H7 (cell line): ENCODE measurements at places on chromosomes 7 and 10.

GRCh38 chr10:103783681-103784080 is 71.7 kb downstream of the SH3PXD2A start:
- DNase-seq: no peak

DNA sequence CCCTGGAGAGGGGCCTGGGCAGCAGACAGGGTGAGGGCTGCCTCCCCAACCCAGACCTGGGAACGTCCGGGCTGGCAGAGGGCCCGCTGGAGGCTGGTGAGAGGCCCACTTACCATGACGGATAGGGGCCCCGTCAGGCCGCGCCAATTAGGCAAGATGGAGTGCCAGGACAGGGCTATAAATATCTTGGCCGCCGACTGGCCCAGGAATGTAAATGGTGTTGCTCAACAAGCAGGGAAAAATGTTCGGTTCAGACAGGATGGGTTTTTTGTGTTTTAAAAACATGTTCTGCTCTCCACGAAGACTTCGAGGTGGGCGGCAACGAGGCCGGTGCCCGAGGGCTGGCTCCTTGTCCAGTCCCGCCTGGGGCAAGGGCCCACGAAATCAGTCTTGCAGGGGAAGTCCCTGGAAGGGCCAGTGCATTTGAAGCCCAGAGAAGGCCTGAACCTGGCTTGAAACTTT is 35.8 kb upstream of the ELN start:
- DNase-seq: peak; percentile 38

DNA sequence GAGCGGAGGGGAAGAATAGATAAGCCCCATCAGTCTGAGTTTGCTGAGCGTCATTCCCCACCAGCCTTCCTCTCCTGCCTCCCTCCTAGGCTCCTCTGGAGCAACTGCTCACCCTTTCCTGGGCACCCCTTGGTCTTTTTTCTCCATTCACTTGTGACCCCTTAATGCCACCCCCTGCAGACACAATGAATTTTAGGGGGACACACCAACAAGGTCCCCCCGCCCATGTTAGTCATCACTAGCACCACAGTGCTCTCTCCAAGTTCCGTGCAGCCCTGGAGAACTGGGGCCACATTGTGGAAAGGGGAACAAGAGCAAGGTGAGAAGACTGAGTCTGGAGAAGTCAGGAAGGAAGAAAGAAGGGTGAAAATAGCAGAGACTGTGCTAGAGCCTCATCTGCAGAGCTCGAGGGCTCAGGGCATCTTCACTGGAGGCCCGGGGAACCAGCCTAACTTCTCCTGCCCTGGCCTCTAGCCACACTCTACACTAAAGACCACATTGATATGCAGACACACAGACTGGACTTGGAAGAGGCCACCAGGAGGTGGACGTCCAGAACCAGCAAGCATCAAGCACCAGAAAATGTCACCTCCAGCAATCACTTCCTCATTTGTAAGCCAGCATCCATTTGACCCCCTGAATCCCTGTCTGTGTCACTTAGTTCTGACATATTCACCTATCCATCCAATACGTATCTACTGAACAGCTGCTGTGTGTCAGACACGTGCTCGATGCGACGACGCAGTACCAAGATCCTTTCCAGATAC is 17.5 kb downstream of the RGR start:
- no peak for DNase-seq

DNA sequence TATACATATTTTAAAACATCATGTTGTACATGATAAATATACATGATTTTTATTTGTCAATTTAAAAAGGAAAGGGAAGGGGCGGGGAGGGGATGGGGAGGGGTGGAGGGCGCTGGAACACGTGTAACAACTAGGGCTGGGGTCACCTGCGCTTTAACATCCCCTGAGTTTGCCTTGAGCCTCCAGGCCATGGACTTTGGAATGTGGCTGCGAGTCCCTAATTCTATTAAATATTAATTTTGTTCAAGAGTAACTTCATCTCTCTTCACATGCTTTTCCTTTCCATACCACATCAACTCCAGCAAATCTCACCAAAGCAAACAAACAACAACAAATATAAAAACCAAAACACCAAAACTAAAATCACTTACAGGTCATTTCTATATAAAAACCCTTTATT is 10.6 kb downstream of the IFIT5 start:
- no peak for DNase-seq

- DNase-seq: no peak
Observed at GRCh38 chr10:34580214-34580613, 234.9 kb downstream of the PARD3 start.

- no peak for DNase-seq
Observed at GRCh38 chr10:71127773-71128172, 84.6 kb upstream of the UNC5B start.

- no peak for DNase-seq
Observed at GRCh38 chr10:119801998-119802538, 70.6 kb downstream of the MCMBP start.

DNA sequence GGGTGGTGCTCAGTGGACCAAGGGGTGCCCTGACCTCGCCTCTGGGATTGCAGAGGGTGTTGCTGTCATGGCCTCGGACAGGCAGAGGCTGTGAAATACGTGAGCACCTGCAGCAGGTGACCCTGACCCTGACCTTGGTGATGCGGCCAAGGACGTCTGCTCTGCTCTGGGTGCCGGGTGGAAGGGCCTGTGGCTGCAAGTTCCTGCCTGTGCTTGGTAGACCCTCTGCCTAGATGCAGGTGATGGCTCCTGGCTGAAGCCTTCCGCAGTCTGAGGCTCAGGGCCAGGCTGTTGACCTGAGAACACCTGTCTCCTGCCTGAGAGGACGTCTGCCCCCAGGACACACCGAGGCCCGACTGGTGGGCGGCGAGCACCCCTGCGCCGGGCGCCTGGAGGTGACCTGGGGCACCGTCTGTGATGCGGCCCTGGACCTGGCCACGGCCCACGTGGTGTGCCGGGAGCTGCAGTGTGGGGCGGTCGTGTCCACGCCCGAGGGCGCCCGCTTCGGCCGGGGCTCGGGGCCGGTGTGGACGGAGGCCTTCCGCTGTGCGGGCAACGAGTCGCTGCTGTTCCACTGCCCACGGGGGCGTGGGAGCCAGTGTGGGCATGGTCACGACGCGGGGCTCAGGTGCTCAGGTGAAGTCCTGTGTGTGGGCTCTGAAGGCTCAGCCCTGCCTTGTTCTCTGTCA is 4.4 kb downstream of the SCART1 start:
- no peak for DNase-seq

DNA sequence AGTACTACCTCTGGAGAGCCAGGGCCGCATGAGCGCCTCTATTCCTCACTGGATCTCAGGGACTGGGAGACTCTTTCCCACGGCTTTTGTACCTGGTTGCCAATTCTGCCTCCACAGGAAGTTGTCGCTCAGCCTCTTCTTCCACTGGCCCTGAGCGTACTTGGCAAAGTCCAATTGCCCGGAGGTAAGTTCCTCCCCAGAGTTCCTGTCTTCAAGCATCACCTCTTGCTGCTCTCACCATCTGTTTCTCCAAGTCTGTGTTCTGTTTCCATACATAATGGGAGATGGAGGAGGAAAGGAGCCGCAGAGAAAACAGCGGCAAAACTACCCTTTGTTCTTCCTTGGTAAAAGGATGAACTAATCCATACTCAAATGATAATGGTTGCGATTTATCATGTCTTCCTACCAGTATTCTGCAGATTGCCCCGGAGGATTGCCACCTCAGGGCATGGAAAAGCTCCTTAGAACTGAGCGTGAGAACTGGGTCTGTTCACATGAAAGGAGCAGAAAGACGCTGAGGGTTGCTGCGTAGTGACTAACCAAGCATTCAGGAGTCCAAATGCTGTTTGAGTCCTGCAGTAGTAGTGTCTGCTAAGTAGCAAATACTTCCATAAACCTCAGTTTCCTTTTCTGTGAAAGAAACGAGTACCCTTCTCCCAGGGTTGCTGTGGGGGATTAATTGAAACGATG is 170.2 kb upstream of the GLI3 start:
- DNase-seq: no peak

DNA sequence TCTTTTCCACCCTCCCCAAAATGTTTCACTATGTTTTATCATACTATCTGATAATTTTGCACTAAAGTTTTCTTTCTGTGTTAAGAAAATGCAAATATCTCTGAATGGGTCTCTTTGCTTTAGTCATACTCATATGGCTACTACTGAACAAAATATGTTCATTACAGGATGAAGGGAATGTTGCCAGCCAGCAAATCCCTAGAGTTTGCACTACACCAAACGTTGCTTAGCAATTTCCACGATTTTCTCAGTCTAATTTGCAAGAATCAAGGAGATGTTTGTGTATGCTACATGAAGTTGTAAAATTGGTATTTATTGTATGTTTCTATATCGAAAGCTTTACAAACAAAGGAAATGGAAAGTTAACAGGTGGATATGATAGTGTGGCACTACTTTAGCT is 10.6 kb upstream of the MAGI2 start:
- DNase-seq: no peak

DNA sequence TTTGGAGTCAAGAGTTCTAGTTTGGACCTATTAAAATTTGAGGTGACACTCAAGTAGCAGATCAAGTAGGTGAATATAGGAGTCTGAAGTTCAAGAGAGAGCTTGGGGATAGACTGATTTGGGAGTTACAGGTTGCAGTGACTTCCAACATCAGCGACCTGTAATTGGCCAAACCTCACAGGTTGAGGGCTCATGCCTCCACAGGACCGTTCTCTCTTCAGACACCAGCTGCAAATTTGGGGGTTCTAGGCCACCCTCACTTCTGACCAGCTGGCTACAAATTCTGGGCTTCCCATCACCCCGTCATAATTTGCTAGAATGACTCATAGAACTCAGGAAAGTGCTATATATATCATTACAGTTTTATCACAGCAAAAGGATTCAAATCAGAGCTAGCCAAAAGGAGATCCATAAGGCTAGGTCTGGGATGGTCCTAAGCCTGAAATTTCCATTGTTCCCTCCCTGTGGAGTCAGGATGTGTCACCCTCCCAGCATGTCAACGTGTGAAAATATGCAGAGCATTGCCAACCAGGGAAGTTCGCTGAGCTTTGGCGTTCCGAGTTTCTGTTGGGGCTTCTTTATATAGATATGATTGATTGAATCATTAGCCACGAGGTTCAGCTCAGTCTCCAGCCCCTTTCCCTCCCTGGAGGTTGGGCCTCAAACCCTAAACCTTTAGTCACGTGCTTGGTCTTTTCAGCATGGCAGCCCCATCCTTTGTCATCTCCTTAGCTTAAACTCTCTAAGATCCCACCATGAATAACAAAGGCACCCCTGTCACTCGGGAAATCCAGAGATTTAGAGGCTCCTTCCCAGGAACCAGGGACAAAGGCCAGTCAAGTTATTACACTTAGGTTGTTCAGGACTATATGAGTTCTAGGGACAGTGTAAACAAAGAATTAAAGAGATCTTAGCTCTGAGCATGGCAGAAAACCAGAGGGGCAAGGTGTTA is 20.7 kb upstream of the ZNF212 start:
- DNase-seq: no peak

DNA sequence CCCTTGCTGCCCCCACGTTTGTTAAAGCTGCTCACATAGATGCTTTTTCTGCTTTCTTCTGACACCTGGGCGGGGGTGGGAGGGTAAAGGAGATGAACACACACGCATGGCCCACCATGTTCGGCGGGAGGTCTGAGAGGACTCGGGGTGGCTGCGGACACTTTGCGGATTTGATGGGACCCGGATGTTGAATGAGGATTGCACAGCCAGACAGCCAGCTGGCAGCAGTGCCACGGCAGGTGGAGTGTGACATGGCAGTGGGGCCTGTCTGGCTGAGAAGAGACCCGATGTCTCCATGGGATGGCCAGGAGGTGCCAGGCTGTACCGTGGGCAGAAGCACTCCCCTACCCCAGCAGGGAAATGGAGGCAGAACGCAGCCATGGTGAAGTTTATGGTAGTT is 31.2 kb downstream of the PPP2R2D start:
- DNase-seq: no peak

- no peak for DNase-seq
Observed at GRCh38 chr10:64515970-64516699, 994.9 kb downstream of the REEP3 start.

DNA sequence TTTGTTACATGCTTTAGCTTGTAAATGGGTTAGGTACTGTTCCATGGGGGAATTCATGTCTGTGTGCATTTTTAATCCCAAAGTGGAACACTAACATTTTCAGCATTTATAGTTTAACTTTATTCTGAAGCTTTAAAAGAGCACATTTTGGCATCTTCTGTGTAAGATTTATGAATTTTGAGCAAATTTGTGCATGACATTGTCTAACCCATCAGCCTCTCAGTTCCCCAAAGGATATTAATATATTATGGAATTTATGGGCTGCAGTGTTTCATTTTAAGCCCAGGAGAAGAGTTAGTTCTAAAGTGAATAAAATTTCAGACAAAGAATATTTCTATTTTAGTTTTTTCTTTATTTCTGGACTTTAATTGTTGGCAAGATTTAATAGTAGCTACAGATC is 421.4 kb downstream of the PLXDC2 start:
- DNase-seq: no peak

GRCh38 chr10:89531359-89531758 is 4.0 kb downstream of the SLC16A12 start:
- DNase-seq: no peak

- no peak for DNase-seq
Observed at GRCh38 chr7:139360948-139361307, 1.2 kb downstream of the LUC7L2 start.

- no peak for DNase-seq
Observed at GRCh38 chr10:71138166-71138830, 74.1 kb upstream of the UNC5B start.

- DNase-seq: peak; percentile 73
Observed at GRCh38 chr7:98869027-98869596, 702 bp downstream of the TMEM130 start.

DNA sequence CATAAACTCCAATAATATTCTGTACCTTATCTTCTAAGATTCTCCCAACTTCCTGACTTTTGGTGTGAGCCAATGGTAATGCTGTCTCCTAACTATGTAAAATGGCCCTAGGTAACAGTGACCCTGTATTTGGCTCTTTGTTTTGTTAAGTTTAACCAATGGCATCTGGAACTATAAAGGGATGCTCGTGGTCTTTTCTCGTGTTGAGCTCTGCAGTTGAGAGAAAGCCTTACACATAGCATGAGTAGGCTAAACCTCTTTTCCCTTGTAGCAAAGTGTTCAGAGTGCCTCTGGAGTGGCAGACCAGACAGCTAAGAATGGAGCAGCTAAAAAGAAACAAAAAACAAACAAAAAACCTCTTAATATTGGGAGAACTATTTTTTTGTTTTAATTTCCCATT is 5.2 kb downstream of the TES start:
- no peak for DNase-seq

GRCh38 chr7:128259131-128260061 is 18.3 kb downstream of the LEP start:
- peak; percentile 31 for DNase-seq

GRCh38 chr10:7915923-7916536 is 97.7 kb downstream of the TAF3 start:
- no peak for DNase-seq

- no peak for DNase-seq
Observed at GRCh38 chr10:16886031-16886430, 68.8 kb upstream of the RSU1 start.

- DNase-seq: no peak
Observed at GRCh38 chr10:46239247-46239646, 47.5 kb upstream of the ANTXRL start.

GRCh38 chr7:19091550-19092200 is 25.8 kb downstream of the TWIST1 start:
- DNase-seq: no peak
